MM.1S (cell line): ENCODE measurements at places on chromosomes 13 and 19.

DNA sequence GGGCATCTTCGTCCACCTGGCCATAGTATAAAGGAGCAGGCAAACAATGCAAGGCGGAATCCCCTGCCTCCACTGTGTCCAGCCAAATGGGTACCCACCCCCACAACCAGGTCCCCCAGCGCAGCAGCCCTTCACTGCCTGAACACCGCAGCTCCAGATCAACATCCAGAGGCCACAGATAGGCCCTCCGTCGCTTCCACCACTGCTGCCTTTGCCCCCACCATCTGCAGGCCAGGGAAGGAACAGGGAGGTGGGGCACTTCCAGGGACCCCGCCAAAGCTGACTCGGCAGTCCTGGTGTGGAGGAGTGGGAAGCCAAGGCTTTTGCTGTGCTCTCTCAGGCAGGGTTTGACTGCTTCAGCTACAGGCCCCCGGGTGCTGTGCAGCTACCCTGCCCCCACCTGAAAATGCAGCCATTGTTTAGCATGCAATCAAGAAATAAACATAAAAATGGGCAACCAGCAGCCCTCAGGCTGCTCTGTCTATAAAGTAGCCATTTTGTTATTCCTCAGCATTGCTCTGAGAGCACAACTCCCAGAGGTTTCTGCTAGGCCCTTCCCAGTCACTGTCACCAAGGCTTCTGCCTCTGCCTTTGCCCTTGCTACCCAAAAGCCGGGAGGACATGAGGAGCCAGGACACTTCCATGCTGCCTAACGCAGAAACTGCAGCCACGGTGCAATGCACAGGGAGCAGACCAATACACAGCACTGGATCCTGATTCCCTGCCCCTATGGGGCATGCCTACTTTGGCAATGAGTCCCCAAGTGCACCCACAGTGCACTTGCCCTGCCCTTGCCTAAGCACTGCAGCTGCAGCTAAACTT is 733.2 kb upstream of the KLHL1 start:
- no peak for DNase-seq

DNA sequence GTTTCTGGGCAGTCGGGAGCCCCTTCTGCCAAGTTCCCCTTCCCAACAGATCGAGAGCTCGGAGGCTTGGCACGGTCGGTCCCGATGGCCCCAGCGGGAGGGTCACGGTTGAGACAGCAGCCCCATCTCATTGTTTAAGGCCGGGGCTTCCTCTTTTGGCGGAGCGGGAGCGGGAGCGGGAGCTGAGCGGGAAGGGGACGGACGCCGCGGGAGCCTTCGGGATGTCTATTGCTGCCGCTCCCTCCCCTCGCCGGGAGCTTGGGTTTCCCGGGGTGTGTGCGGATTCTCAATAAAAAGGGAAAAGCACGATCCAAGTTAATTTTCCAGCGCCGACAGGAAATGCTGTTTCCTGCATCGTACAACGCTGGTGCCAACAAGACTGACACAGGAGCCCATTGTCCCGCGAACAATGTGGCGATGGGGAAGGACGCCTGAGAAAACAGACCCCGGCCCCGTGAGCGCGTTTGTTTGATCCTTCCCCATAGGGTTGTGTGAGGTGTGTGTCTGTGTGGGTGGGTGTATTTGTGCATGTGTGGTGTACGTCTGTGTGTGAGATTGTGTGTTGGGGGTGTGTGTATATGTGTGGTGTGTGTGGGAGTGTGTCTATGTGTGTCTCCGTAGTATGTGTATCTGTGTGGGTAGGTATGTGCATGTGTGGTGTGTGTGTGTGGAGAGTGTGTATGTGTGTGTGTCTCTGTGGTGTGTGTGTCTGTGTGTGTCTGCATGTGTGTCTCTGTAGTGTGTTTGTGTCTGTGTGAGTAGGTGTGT is 36.3 kb upstream of the FLT1 start:
- no peak for DNase-seq

DNA sequence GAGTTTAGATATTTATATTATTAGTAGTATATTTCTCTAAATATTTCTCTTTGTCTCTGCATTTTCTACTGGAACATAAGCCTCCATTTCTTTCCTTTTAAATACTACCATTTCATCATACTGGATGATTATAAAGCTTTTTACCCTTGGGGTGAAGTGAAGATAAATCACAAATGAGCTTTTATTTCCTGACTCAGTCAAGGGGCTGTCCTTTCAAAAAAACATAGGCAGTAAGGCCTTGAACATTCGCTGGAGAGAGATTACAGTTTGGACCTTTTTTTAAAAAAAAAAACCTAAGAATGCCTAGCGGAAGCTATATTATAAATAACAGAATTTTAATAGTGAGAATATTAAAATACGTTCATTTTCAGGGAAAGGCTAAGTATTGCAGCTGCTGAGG is 268.8 kb upstream of the PCDH9 start:
- no peak for DNase-seq

DNA sequence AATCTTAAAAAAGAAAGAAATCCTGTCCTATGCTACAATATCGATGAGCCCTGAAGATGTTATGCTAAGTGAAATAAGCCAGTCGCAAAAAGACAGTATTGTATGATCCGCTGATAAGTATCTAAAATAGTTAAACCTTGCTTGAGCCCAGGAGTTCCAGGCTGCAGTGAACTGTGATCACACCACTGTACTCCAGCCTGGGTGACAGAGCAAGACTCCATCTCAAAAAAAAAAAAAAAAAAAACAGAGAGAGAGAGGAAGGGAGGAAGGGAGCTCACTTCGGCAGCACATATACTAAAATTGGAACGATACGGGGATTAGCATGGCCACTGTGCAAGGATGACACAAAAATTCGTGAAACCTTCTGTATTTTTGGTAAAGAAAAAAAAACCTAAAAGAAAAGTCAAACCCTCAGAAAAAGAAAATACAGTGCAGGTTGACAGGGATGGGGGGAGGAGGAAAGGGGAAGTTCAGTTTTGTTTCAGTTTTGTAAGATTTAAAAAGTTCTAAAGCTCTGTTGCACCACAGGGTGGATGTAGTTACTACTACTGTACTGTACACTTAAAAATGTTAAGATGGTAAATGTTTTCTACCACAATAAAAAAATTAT is 8.4 kb downstream of the CLASRP start:
- DNase-seq = peak; percentile 70

GRCh38 chr19:2711172-2711874 is 8.8 kb upstream of the GNG7 start:
- DNase-seq = no peak

DNA sequence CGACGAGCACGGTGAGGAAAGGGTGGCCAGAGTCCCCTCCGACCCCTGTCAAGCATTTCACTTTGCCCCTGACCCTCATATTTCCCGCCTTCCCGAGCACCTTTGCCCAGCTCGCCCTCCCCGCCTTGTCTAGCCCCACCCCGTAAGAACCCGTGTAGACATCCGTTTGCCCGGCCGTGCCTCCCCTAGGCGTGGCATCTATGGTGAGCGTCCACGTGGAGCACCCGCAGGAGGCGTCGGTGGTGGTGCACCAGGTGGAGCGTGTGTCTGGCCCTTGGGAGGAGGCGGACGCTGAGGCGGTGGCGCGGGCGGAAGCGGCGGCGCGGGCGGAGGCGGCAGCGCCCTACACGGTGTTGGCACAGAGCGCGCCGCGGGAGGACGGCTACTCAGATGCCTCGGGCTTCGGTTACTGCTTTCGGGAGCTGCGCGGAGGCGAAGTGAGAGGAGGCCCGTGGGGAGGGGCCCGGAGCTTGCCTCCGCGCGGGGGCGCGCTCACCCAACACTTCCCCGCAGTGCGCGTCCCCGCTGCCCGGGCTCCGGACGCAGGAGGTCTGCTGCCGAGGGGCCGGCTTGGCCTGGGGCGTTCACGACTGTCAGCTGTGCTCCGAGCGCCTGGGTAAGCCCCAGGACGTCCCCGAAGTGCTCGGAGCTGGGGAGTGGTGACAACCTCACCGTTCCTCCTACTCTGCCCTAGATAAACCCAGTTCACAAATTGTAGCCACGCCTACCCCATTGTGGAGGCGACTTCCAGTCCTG is 4.2 kb downstream of the LTBP4 start:
- peak; percentile 97 for DNase-seq

GRCh38 chr19:54427586-54427985 is 12.3 kb downstream of the TTYH1 start:
- DNase-seq = no peak

DNA sequence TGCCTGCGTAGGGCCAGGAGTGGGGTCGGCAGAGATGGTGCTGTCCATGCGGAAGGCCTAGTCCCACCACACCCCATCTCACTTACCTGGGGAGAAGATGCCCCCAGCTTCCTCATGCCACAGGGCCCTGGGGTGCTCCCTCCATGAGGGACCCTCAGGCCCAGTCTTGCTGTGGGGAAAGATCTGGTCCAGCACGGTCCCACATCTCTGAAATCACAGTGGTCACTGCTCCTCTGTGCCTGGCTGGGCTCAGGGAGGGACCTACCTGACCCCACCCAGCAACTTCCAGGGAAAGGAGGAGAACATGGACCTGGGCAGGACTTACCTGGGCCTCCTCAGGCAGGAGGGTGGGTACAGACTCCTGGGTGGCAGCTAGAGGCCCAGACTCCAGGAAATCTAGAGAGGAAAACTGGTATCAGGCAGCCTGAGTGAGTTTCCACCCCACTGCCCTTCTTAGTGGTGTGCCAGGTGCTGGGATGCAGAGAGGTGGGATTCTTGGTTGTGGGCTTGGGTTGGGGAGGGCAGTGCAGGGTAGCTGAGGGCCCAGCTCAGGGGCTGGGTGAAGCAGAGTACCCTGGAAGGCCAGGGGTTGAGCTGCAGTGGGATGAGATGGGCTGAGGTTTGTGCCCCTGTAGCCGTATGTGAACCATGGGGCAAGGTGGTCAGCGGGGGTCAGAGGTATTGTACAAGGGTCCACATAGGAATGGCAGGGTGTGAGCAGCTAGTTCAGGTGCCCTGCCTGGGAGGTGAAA is 3.8 kb downstream of the MZF1 start:
- DNase-seq = no peak

DNA sequence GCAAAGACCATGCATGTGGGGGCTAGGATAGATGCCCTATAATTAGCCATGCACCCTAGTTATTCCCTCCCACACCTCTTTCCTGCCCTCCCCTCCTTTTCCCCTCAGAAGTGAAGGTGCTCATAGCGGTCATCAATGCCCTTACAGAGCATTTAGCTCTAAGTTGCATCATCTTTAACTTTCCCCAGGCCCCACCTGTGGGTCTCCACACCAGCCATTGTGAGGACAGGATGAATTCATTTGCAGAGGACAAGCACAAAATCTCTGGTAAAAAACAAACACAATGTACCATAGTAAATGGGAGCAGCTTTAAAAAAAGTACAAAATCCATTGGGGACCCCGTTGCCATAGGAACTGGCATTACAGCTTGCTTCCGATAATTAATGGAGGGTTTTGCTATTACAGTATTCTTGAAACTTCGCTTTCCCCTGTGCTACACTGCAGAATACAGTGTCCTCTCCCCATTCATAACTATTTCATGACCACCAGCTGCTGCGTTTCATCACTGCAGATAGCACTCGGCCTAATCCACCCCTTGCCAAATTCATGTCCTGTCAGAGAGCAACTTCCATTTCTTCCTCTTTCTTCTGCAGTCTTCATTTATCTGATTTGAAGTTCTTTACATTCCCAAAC is 110.5 kb downstream of the ZDHHC20 start:
- DNase-seq = no peak

- DNase-seq = no peak
Observed at GRCh38 chr19:44930088-44930487, 11.9 kb upstream of the APOC4 start.

DNA sequence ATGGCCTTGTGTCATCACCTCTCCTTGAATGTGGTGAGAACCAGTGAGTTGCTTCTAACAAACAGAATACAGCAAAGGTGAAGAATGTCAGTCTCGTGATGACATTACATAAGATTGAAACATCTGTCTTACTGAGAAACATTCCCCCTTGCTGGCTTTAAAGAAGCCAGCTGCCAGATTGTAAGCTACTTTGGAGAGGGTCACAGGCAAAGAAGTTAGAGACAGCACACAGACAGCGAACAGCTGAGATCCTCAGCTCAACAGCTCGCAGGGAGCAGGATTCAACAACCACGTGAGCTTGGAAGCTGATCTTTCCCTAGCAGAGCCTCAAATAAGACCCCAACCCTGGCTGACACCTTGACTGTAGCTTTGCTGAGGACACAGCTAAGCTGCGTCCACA is 367.9 kb downstream of the LIG4 start:
- no peak for DNase-seq

- DNase-seq = no peak
Observed at GRCh38 chr13:65400702-65401101, 1829.4 kb downstream of the PCDH9 start.

DNA sequence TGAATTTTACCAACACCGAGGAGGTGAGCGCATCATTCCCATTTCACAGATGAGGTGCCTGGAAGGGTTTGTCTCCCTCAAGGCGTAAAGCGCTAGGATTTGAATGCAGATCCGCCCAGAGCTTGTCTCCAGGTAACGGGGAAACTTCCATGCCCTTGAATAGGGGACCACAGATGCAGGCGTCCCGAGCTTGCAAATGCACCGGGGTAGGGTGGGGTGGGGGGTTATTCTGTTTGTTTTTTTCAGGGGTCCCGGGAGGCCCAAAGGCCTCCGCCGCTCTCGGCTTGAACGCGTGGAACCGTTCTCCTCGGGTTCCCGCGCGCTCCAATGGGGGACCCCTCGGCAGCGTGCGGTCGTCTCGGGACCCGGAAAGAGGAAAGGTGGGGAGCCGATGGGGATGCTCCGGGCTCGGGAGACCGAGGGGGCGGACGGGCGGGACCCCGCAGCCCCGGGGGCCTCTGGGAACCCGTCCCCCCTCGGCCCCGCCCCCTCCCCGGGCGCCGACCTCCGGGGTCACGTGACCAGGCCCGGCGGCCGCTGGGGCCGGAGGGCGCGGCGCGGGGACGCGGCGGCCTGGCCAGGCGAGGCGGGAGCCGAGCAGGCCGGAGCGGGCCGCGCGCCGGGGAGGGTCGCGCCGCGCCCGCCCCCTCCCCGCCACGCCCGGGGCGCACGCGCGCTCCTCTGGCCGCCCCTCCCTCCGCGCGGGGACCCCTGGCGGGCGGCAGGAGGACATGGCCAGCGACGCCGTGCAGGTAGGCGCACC is at the start of gene PKN1:
TSS of gene PKN1 (plus strand) at position 516 of the 763 bp plus-strand sequence. CDS start at position 732, 216 bp downstream.
- peak; percentile 62 for DNase-seq

DNA sequence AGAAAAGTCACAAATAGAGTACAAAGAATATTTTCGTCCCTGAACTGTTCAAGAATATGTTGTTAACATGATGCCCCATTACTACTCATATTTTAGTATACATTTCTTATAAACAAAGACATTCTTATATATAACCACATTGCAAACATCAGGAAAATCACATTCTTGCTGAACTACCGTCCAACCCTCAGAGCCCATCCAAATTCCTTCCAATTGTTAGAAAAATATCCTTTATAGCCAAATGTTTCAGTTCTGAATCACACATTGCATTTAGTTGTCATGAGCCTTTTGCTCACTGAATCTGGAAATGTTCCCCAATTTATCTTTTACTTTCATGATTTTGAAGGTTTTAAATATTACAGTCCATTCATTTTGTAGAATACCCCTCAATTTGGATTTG is 467.8 kb upstream of the ARGLU1 start:
- DNase-seq = no peak

DNA sequence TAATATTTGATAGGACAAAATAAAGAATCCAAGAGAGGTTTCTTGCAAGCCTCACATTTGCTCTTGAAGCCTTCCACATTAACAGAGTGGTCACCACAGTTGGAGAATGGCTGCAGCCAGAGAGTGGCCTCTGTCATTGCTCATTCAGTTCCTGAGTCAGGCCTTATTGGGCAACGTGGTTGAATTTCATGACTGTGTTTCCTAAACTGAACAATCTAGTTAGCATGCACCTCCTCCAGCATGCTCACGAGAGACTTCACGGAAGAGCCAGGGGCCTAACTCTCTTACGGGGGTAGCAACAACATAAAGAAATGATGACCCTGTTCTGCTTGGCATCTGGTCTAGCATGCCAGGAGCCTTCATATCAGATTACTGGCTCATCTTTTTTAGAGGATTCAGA is 9.6 kb upstream of the UBL3 start:
- DNase-seq = no peak
